SK-N-DZ (cell line): ENCODE measurements at places on chromosomes 3 and 15.

- no peak for DNase-seq
Observed at GRCh38 chr15:66494262-66494661, 3.3 kb downstream of the SNAPC5 start.

DNA sequence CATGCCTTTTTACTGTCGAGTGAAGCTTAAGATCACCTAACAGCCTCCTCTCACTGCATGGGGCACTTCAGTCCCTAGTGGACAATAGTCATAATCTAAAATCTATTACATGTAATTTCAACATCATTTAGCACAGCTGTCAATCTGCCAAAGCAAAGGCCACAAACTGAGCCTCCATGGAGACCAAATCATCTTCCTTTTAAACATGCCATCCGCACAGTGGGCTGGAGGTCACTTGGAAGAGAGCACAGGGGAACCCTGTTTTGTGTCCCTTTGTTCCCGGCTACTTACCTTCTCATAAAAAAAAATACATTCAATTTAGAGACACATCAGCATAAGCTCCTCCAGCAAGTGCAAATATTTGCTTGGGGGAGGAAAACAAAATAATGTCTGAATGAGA, 167.3 kb downstream of the SQOR start:
- DNase-seq, result no peak

DNA sequence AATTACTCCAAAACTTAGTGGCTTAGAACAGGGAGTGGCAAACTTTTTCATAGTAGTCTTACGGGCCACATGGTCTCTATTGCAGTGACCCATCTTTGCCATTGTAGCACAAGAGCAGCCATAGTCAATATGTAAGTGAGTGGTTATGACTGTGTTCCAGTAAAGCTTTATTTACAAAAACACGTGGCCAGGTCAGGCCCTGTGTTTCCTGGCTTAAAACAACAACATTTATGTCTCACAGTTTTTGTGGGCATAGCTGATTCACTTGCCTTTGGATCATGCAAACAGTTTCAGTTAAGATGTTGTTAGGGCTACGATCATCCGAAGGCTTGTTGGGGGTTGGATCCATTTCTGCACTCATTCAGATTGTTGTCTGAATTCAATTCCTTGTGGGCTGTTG, 103.8 kb downstream of the CHCHD6 start:
- no peak for DNase-seq

DNA sequence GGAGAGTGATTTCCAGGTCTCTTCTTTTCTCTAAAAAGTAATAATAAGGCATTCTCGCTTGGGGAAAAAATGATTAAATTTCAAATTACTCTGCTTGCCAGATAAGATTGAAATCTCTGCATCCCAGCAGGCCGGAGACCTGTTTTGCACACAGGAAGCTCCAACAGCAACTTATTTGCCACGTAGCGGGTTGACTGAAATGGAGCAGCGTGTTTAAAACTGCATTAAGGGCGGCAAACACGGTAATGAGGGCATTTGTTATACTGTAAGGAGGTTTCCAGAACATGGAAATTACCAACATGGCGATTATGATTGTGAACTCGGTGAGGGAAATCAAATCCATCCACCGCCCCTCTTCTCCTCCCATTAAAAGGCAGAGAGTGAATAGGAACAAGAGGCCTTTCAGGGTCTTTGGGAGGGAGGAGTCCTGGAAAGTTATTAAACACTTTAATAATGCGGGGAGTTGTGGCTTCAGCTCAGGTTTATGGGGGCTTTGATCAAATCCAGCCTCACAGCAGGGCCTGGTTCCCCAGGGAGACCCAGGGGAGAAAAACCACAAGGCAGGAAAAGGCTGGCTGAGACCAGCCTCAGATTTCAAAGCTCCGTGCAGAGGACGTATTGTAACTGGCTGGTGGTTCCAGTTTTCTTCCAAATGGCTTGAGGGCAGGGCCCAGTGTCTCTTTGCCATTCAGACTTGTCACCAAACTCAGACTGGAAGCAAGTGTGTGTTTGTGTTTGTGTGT, 242.3 kb downstream of the TLE3 start:
- no peak for DNase-seq

GRCh38 chr3:67037615-67038014, 39.5 kb downstream of the KBTBD8 start:
- DNase-seq, result no peak

- DNase-seq, result no peak
Observed at GRCh38 chr15:90872486-90873184, 4.2 kb downstream of the FURIN start.

DNA sequence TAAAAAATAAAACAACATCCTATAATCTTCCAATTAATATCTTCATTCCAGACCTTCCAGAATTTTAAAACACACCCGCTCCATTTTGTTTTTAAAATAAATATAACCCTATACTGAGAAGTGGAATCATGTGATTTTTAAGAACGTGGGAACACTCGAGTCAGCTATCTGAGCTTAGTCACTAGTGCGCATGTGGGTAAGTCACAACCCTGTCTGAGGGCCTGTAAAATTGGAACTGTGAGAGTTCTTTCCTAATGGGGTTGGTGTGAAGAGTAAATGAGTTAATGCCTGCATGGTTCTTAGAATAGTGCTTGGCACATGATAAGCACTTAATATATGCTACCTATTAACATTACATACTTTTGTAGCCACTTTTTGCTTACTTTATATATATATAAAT, 19.9 kb upstream of the POLR2M start:
- no peak for DNase-seq

- no peak for DNase-seq
Observed at GRCh38 chr3:184761075-184761841, 49.4 kb upstream of the MAGEF1 start.

DNA sequence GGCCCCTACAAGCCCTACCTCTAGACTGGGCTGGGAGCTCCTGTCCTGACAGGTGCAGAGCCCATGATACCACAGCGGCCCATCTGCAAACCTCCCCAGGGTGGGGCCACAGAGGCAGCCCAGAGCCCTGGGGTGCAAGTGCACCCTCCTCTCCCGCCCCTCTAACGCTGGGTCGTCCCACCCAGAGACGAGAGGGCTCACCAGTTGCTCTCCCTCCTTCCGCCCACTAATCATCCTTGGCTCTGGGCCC, 742 bp downstream of the TNK2 start:
- no peak for DNase-seq

GRCh38 chr3:151856641-151857040, 16.8 kb upstream of the SUCNR1 start:
- DNase-seq, result no peak

DNA sequence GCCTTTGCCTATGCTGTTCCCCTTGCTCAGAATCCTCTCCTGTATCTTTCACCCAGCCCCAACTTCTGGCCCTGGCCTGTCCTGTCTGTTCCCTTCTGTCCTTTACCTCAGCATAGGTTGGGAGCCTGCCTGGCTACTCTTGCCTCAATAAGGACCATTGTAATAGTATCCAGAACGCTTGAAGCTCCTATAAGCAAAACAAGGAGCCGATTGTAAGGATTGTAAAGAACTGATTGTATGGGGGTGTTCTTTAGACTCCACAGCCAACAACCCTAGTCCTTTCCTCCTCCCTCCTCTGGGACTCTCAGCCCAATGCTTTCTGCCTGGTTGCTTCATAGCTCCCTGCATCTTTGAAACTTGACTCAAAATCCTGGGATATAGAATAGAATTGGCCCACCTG, 18.7 kb upstream of the RAD54L2 start:
- no peak for DNase-seq

DNA sequence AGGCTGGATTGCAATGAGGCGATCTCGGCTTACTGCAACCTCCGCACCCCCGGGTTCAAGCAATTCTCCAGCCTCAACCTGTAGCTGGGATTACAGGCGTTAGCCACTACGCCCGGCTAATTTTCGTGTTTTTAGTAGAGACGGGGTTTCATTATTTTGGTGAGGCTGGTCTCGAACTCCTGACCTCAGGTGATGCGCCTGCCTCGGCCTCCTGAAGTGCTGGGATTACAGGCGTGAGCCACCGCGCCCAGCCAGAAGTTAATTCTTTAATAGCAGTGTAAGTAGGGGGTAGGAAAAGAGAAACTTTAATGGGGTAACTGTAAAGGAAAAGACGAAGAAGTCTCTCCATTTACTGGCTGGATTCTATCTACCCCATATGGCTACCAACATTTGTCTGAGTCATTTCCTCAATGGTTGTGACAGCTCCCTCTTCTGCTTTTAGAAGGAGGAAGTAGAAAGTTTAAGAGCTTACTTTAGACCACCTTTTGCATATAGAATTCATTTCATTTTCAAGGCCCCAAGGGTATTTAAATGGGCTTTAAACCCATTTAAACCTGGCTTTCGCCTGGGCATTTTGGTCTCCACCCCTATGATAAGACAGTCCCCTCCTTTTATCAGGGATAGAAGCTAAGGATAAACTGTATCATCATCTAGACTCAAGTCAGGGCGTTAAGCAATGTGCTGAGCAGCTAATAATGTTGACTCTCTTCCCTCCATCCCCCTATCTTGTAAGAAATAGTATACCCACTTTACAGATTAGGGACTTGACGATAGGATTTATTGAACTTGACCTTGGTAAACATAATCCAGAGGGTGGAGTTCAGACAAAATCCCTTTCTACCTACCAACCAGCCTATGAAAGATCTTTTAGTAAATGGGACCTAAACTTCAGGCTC, 1.1 kb upstream of the CDV3 start:
- no peak for DNase-seq

GRCh38 chr3:37396731-37397130, 222.3 kb upstream of the LRRFIP2 start:
- no peak for DNase-seq

GRCh38 chr3:81095956-81096355, 665.5 kb downstream of the GBE1 start:
- DNase-seq, result no peak

DNA sequence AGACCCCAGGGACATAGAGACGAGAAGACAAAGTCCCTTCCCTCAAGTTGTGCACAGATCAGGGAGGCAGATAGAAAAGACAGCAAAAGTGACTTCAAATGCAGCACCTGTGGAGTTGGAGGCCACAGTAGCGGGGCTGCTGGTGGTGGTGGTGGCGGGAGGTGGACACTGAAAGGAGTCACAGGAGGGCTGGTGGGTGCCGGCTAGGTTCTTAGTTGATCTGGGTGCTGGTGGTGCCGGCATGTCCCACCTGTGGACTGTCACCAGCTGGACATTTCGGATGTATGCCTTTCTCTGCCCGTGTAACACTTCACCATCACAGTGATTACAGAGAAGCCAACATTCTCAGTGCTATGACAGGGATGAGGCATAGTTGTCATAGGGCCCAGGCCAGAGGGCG, 49.2 kb upstream of the MTMR10 start:
- DNase-seq, result no peak

GRCh38 chr3:173622166-173622565, 224.6 kb downstream of the NLGN1 start:
- DNase-seq, result no peak

- DNase-seq, result no peak
Observed at GRCh38 chr15:25177955-25178801, 223.4 kb downstream of the SNRPN start.

GRCh38 chr15:69546182-69546581, 93.6 kb downstream of the RPLP1 start:
- no peak for DNase-seq

DNA sequence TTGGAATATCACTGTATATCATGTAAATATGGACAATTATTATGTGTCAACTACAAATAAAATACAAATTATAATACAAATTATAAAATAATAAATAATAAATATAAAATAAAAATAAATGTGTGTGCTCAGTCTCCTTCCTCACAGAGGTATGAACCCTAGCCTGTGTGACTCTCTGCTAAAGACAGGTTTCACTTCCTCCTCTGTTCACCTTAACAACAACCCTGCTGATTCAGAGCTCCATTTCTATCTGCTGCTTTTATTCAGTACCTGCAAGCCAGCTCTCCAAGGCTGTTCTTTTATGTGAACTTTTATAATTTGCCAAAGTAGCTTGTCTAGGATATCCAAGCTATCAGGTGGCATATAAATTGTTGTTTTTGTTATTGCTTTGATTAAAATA, 610.7 kb upstream of the GRM7 start:
- DNase-seq, result no peak

DNA sequence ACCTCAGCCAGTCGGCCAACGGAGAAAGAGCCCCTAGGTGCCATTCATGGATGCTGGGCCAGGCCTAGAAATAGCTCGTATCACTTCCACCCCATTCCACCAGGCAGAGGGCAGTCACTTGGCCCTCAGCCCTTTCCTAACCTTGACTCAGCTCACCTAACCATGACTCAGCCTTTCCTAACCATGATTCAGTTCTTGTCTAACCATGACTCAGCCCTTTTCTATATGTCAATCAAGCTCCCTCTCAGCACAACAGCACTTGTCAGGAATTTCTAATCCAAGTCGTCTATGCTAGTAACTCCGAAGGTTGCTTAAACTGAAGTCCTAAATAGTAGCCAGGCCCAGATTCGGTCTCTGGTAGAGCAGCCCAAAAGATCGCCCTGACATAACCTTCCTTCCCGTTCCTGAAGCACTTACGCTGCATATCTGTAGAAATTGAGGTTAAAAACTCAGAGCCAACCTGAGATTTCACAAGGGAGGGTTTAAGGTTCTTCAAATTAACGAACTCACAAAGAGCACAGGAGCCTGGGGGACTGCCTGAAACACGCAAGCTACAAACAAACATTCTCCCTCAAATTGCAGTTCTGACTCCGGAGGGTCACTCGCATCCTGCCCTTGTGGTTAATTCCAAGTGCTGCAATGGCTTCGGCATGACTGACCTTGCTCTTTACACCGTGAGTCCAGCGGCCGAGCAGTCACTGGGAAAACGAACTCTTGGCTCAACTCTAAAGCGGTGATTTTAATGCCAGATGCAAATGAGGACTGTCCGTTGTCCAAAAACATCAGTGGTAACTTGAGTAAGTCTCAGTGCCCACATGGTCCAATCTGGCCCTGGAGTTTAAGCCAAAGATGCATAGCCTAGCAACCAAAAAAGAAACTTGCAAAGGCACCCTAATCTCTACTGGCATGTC, 99.9 kb downstream of the ADAMTS17 start:
- peak; percentile 20 for DNase-seq

GRCh38 chr15:65829130-65829764, 37.2 kb upstream of the DENND4A start:
- DNase-seq, result peak; percentile 34

- no peak for DNase-seq
Observed at GRCh38 chr3:181327349-181327748, 337.8 kb upstream of the DNAJC19 start.

GRCh38 chr3:180246688-180247195, 210.0 kb upstream of the PEX5L start:
- no peak for DNase-seq

- no peak for DNase-seq
Observed at GRCh38 chr15:80945605-80946004, 44.0 kb downstream of the MESD start.

DNA sequence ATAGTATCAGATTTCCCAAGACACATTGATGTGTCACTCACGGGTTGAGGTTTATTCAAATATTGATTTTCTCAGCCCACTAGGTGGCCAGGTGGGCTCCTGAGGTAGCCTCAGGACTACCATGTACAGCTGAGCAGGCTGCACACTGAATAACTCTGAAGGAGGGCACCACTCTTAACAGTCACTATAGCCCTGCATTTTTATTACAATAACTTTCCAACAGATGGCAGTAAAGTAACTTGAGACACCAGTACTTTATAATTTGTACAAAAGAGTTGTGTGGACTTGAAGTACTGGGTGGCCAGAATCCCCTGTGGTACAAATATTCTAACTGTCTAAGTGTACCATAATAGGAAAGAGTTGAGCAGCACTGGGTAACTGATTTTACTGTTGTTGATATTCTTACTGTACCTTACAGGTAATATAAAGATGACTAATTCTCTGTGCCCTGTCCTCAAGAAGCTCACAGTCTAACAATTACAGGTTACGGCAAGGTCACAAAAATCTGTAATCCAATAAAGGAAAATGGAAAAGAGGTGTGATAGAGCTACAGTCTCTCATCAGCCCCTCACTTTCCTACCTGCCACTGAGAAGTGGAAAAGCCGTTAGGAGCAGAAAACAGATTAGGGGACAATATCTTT, 76.0 kb downstream of the ETFA start:
- peak; percentile 20 for DNase-seq
